ENCODE measurements at places on chromosomes 6 and 20. TPM values are rescaled to one million over a fixed set of nuclear protein-coding genes. Genes with fewer than 3 reads are reported as not detected.
A peak's percentile ranks its signal among the peaks of the same experiment; 100 is the strongest.

- H3K4me3 ChIP-seq = no peak overlapping the region
- no peaks in the 10 kb centered on the region for H3K4me1 ChIP-seq
- no peaks in the 10 kb centered on the region for H3K36me3 ChIP-seq
- DNase-seq = no peak
- no peaks in the 10 kb centered on the region for H3K27me3 ChIP-seq
Observed at GRCh38 chr6:68368845-68369244, 266.2 kb upstream of the ADGRB3 start.

- peaks cover 16% of the 10 kb centered on the region for H3K36me3 ChIP-seq
- H3K4me3 ChIP-seq = no peak overlapping the region
- peaks cover 19% of the 10 kb centered on the region for H3K4me1 ChIP-seq
- H3K27ac ChIP-seq = no peak overlapping the region
Observed at GRCh38 chr20:49560186-49560585, 7.8 kb downstream of the PTGIS start.

DNA sequence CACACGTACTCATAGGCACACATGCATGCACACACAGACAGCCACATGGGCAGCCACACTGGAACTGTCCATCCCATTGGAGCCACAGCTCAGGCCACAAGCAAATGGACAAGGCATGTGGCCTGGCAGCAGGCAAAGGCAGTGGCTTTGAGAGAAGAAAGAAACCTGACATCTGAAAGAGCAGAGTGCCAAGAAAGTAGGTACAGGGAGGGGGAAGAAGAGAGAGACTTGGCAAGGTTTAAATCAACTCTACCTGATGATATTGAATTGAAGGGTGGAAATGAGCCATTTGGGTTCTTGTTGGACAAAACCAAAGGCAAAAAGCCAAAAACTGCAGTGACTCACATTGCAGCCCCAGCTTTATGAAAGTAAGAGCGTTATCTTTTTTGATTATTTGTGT, 142.7 kb downstream of the PCSK2 start:
- no peak for DNase-seq
- H3K4me3 ChIP-seq = no peak overlapping the region
- H3K27ac ChIP-seq = no peak overlapping the region
- no peaks in the 10 kb centered on the region for H3K27me3 ChIP-seq
- H3K36me3 ChIP-seq = no peaks in the 10 kb centered on the region
- no peaks in the 10 kb centered on the region for H3K4me1 ChIP-seq

GRCh38 chr6:9564021-9564420, 850.9 kb downstream of the TFAP2A start:
- no peaks in the 10 kb centered on the region for H3K4me1 ChIP-seq
- no peak for DNase-seq
- no peaks in the 10 kb centered on the region for H3K27me3 ChIP-seq
- no peak overlapping the region for H3K27ac ChIP-seq

DNA sequence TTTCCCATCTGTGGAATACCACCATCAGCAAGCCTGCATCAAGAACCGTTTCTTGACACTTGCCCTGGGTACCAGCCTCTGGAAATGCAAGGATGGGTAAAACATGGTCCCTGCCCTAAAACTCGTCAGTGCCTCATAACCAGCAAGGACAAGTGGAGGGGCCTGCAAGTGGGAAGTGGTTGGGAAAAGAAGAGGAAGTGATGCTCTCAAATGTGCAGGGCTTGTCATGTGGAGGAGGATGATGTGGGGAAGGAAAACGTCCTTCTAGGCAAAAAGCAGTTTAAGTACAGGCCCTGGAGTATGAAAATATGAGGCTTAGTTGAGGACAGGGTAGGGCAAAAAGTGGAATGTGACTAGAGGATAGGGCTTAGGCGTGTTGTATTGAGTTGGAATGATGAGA, 19.0 kb downstream of the RREB1 start:
- DNase-seq = no peak
- no peaks in the 10 kb centered on the region for H3K27me3 ChIP-seq
- peaks cover 8% of the 10 kb centered on the region for H3K4me1 ChIP-seq
- H3K27ac ChIP-seq = no peak overlapping the region
- no peak overlapping the region for H3K4me3 ChIP-seq
- no peaks in the 10 kb centered on the region for H3K36me3 ChIP-seq

GRCh38 chr6:6312901-6313441, 7.5 kb downstream of the F13A1 start:
- no peaks in the 10 kb centered on the region for H3K4me1 ChIP-seq
- H3K27ac ChIP-seq = no peak overlapping the region
- no peak overlapping the region for H3K4me3 ChIP-seq
- no peaks in the 10 kb centered on the region for H3K36me3 ChIP-seq

- no peaks in the 10 kb centered on the region for H3K36me3 ChIP-seq
- no peak overlapping the region for H3K27ac ChIP-seq
- H3K4me1 ChIP-seq = no peaks in the 10 kb centered on the region
- H3K4me3 ChIP-seq = no peak overlapping the region
Observed at GRCh38 chr6:107753778-107754177, 70.3 kb downstream of the SCML4 start.

- H3K4me1 ChIP-seq = peaks cover 3% of the 10 kb centered on the region
- DNase-seq = no peak
- no peaks in the 10 kb centered on the region for H3K27me3 ChIP-seq
- H3K27ac ChIP-seq = no peak overlapping the region
- no peak overlapping the region for H3K4me3 ChIP-seq
Observed at GRCh38 chr6:57085471-57085870, 4.5 kb upstream of the ZNF451 start.

- H3K27me3 ChIP-seq = no peaks in the 10 kb centered on the region
- H3K4me1 ChIP-seq = peaks cover 30% of the 10 kb centered on the region
- H3K36me3 ChIP-seq = no peaks in the 10 kb centered on the region
- peak overlapping the region; percentile 93 for H3K27ac ChIP-seq
- no peak for DNase-seq
Observed at GRCh38 chr6:44201638-44202303, 15.0 kb upstream of the MYMX start.

DNA sequence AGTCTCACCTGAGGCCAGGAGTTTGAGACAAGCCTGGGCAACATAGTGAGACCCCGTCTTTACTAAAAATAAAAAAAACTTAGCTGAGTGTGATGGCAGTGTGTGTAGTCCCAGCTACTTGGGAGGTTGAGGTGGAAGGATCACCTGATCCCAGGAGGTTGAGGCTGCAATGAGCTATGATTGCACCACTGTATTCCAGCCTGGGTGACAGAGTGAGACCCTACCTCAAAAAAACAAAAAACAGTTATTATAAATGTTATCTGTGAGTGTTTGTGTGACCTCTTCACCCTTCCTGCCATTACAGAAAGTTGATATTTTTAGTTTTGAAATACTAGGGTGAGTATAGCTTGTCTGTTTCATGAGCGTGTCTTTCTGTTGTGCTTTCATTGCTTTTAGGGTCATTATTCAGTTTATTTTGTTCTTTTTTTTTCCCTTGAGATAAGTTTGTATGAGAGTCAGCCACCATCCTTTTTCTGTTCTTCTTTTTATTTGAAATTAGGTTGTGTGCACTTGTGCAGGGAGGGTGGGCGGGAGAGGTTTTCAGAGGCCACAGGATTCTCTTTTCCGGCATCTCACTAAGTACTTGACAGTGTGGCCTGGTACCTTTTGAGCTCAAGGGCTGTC, 26.2 kb downstream of the CDYL start:
- no peak overlapping the region for H3K4me3 ChIP-seq
- DNase-seq = no peak
- H3K27me3 ChIP-seq = no peaks in the 10 kb centered on the region
- H3K36me3 ChIP-seq = no peaks in the 10 kb centered on the region
- H3K27ac ChIP-seq = no peak overlapping the region

- H3K27ac ChIP-seq = no peak overlapping the region
- H3K36me3 ChIP-seq = peaks cover 28% of the 10 kb centered on the region
- H3K4me3 ChIP-seq = no peak overlapping the region
- DNase-seq = no peak
- no peaks in the 10 kb centered on the region for H3K4me1 ChIP-seq
Observed at GRCh38 chr6:57137350-57137749, 34.8 kb upstream of the BAG2 start.

DNA sequence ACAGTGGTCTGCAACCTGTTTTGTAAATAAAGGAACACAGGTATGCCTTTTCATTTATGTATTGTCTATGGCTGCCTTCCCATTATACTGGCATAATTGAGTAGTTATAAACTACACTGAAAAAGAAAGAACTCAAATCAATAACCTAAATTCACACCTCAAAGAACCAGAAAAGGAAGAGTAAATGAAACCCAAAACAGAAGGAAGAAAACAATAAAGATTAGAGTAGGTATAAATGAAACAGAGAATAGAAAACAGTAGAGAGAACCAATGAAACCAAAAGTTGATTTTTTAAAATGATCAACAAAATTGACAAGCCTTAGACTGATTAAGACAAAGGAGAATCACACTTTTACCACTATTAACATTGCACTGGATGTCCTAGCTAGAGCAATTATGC, 34.7 kb downstream of the FAM184A start:
- no peaks in the 10 kb centered on the region for H3K36me3 ChIP-seq
- H3K27ac ChIP-seq = no peak overlapping the region
- H3K4me1 ChIP-seq = no peaks in the 10 kb centered on the region

- no peaks in the 10 kb centered on the region for H3K27me3 ChIP-seq
- no peak overlapping the region for H3K27ac ChIP-seq
- H3K36me3 ChIP-seq = no peaks in the 10 kb centered on the region
- no peak for DNase-seq
Observed at GRCh38 chr20:10157549-10157948, 61.1 kb upstream of the SNAP25 start.

DNA sequence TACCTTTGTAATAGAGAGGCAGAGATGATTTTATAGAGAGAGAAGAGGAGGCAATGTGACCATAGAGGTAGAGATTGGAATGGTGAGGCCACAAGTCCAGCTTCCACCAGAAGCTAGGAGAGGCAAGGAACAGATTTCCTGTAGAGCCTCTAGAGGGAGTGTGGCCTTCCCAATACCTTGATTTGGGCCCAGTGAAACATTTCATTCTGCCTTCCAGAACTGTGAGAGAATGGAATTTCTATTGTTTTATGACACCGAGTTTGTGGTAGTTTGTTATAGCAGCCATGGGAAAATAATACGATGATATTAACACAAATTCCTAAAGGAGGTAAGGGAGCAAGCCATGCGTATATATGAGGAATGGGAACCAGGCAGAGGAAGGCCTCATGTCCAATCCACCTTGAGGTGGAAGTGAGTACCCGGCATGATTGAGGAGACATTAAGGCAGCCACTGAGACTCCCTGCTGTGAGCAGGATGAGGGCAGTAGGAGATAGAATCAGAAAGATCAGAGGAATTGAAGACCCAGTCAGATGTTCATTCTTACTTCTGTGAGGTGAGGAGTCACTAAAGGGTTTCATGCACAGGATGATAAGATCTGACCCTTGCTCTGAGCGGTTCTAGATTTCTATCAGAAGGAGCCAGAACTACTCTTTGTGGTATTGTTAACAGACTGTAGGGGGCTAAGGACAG, 636.3 kb upstream of the IMPG1 start:
- no peaks in the 10 kb centered on the region for H3K4me1 ChIP-seq
- H3K4me3 ChIP-seq = no peak overlapping the region
- no peaks in the 10 kb centered on the region for H3K36me3 ChIP-seq
- no peaks in the 10 kb centered on the region for H3K27me3 ChIP-seq

DNA sequence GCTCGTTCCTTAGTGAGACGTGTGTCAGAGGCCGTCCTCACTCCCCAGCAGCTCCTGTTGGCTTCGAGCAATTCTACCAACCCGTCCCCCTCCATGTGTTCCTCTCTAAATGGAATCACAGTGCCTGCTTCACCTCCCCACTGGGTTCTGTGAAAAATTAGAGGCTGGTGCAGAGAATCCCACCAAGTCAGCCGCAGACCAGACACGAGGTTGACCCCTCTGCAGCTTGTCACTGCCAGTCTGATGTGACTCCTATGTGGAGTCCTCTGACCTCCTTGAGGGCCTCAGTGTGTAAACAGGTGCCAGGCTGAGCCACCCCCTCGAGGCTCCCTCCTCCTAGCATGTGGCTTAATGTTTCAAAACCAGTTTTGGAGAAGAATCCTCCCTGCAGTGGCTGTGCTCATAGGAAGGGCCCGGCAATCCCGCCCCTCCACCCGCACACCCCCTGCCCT, 12.6 kb upstream of the IRF4 start:
- DNase-seq = no peak
- no peaks in the 10 kb centered on the region for H3K27me3 ChIP-seq
- no peak overlapping the region for H3K27ac ChIP-seq
- H3K4me1 ChIP-seq = no peaks in the 10 kb centered on the region
- no peak overlapping the region for H3K4me3 ChIP-seq

DNA sequence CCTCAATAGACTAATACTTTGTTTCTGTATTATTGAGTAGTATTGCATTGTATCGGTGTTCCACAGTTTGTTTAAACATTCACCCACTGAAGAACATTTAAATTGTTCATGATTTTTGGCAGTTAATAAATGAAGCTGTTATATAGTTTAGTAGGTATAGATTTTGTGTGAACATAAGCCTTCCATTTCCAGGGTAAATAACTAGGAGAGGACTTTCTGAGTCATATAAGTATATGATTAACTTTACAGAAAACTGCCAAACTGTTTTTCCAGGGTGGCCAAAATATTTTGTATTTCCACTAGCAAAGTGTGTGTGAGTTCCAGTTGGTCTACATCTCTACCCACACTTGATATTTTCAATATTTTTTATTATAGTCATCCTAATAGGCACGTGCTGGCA, 70.0 kb upstream of the MLIP start:
- no peak for DNase-seq
- no peaks in the 10 kb centered on the region for H3K4me1 ChIP-seq
- H3K27me3 ChIP-seq = no peaks in the 10 kb centered on the region
- H3K36me3 ChIP-seq = no peaks in the 10 kb centered on the region
- H3K4me3 ChIP-seq = no peak overlapping the region

GRCh38 chr6:125316621-125317020, 14.9 kb upstream of the HDDC2 start:
- H3K4me3 ChIP-seq = no peak overlapping the region
- no peaks in the 10 kb centered on the region for H3K27me3 ChIP-seq
- no peak overlapping the region for H3K27ac ChIP-seq
- no peaks in the 10 kb centered on the region for H3K36me3 ChIP-seq
- no peak for DNase-seq
- H3K4me1 ChIP-seq = no peaks in the 10 kb centered on the region

GRCh38 chr20:18103497-18103896, 34.2 kb upstream of the KAT14 start:
- no peak overlapping the region for H3K4me3 ChIP-seq
- no peaks in the 10 kb centered on the region for H3K4me1 ChIP-seq
- no peaks in the 10 kb centered on the region for H3K36me3 ChIP-seq
- no peak overlapping the region for H3K27ac ChIP-seq
- no peak for DNase-seq

DNA sequence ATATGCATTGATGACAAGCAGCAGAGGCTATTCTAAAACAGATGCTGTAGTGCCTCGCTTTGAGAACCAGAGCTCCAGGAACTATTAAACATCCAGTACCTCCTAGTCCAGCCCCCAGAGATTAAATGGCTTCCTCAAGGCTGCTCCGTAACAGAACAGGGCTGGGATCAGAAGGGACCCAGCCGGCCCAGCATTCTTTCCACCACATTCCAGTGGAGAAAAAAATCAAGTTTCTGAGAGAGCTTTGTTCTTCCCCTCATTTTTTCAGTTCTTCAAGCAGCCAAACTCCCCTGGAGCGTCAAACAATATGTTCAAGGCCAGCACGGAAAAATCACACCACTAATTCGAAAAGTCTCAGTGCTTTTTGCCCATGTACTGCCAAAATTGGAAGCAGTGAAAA, 5.8 kb upstream of the STMND1 start:
- no peaks in the 10 kb centered on the region for H3K4me1 ChIP-seq
- no peaks in the 10 kb centered on the region for H3K36me3 ChIP-seq
- H3K4me3 ChIP-seq = no peak overlapping the region
- no peaks in the 10 kb centered on the region for H3K27me3 ChIP-seq
- H3K27ac ChIP-seq = no peak overlapping the region

Gene OSTM1
- total RNA-seq = 30.3 TPM

Gene KIAA0408
- total RNA-seq = 10.8 TPM

Gene STX11
- total RNA-seq = 0.21 TPM

Gene RNF144B
- 9.8 TPM for total RNA-seq

Gene NELFE
- 71.1 TPM for total RNA-seq

Gene PRDM1
- 1.1 TPM for total RNA-seq

Gene AVP
- total RNA-seq = not detected

Gene TNXB
- total RNA-seq = 4.8 TPM

Gene KCNG1
- total RNA-seq = 16.0 TPM

Gene SLC26A8
- 0.56 TPM for total RNA-seq

Data from H1 (cell line).